Epithelial cell of proximal tubule (primary cell): ENCODE measurements at places on chromosomes 2 and 18.

DNA sequence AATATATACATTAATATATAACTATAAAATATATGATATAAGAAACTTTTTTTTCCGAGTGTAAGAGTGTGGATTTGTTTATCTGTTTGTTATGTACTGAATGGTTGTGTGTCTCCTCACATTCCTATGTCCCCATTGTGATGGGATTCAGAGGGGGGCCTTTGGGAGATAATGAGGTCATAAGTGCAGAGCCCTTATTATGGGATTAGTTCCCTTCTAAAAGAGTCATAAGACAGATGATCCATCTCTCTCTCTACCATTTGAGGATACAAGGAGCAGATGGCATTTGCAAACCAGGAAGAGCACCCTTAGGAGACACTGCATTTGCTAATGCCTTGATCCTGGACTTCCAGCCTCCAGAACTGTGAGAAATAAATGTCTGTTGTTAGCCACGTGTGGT, 30.3 kb upstream of the SAP130 start:
- DNase-seq: no peak

GRCh38 chr2:158094487-158095092, 7.1 kb upstream of the UPP2 start:
- peak; percentile 97 for DNase-seq

GRCh38 chr18:47545613-47546012, 294.2 kb upstream of the SKOR2 start:
- DNase-seq: no peak

DNA sequence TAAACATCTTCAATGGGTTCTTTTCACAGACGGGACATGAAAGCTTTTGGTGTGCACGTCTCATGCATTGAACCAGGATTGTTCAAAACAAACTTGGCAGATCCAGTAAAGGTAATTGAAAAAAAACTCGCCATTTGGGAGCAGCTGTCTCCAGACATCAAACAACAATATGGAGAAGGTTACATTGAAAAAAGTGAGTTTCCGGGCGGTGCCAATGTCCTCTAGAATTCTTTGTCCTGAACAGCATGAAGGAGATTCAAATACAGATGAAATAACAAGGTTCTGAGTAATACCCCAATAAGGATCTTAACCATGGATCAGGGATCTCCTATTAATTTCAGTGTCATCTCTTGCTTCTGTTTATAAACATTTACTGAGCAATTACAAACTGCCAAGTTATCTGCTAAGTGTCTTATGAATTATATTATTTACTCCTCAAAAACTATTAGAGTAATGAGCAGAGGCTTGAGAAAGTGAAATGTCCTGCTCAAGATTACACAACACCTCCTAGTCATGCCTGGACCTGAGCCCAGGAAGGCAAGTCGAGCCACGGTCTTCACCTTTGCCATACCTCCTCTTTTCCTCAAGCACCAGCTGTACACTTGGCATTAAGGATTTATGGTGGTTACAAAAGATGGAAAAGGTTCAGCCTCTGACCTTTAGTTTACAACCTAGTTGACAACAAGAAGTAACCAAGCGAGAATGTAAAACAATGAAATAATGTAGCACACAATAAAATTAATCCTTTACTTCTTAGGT, 22.6 kb downstream of the DHRS9 start:
- peak; percentile 89 for DNase-seq

- DNase-seq: no peak
Measured at GRCh38 chr2:64923385-64923710, 65.9 kb upstream of the SLC1A4 start.

GRCh38 chr2:175057078-175057685, 52.0 kb upstream of the CHN1 start:
- DNase-seq: no peak

GRCh38 chr2:201532686-201533304, 81.3 kb downstream of the STRADB start:
- no peak for DNase-seq

DNA sequence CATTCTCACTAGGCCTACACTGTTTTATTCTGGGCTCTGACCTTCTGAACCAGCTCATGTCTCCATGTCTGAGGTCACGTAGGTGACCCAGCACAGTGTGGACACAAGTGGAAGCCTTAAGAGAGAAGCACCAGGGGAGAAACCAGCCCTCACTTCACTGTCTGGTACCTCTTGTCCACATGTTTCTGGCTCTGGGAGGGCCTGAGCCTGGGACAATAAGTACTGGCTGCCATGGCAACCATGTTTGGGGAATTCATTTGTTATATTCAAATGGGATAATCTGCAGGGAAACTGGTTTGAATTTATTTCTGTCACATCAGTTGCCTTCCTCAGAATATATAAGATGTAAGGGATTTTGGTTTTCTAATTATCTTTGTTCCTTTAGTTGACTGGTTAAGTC, 23.3 kb downstream of the MYO3B start:
- no peak for DNase-seq

- no peak for DNase-seq
Measured at GRCh38 chr2:39141334-39142271, 20.8 kb upstream of the SOS1 start.

DNA sequence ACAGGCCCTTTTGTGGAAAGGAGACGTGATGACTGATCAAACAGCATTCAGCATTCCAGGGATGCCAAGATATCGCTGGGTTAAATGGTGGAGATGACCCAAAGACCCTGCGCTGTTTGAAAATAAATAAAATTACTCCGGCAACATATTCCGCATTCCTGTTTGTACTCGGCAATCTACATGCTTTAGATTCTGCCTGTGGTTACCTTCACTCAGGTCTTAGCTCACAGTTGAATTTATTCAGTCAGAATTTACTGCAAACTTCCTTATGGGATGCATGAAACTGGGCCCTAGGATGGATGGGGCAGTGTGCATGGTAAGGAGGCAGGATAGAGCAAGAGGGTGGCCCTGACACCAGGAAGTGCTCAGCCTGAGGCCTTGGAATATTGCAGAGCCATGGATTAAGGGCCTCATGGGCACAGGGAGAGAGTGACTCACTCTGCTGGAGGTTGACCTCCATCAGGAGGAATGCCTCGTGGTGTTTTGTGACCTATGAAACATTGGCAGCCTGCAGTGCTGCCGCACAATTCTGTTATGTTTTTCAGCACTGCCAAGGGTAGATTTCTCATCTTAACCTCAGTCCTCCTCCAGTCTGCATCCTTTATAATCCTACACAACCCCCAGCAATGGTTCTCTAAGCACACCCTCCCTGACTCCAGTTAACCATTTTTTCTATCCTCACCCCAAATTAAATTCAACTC, 321.4 kb downstream of the IRS1 start:
- DNase-seq: peak; percentile 90

DNA sequence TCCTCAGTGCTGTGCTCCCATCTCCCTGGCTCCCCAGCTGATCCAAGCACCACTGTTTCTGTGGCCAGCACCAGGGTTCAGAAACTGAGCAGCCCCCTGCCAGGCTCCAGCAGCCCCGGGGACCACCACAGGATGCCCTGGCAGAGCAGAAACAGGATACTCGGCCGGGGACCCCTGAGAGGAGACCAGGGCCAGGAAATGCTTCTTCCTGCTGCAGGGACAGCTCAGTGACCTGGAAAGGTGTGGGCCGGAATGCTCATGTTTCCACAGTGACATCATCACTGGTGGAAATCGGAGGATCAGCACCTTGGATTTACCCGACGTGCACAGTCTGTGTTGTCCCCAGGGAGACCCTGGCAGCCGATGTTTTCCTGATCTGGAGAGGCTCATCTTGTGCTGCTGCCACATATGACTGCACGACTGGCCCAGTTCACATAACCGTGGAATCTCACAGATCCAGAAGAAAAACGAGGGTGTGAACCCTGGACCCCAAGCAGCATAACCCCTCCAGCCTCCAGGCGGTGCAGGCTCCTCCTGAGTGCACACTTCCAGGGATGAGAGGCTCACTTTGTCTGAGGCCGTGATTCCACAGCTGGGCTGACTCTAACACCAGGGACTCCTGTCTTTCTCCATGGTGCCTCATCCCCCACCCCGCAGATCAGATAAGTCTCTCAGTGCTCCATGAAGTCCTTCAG, 58.0 kb downstream of the DDX1 start:
- DNase-seq: no peak

- no peak for DNase-seq
Measured at GRCh38 chr2:183001948-183002347, 36.3 kb downstream of the NCKAP1 start.

- DNase-seq: no peak
Measured at GRCh38 chr2:593356-594026, 83.7 kb downstream of the TMEM18 start.

DNA sequence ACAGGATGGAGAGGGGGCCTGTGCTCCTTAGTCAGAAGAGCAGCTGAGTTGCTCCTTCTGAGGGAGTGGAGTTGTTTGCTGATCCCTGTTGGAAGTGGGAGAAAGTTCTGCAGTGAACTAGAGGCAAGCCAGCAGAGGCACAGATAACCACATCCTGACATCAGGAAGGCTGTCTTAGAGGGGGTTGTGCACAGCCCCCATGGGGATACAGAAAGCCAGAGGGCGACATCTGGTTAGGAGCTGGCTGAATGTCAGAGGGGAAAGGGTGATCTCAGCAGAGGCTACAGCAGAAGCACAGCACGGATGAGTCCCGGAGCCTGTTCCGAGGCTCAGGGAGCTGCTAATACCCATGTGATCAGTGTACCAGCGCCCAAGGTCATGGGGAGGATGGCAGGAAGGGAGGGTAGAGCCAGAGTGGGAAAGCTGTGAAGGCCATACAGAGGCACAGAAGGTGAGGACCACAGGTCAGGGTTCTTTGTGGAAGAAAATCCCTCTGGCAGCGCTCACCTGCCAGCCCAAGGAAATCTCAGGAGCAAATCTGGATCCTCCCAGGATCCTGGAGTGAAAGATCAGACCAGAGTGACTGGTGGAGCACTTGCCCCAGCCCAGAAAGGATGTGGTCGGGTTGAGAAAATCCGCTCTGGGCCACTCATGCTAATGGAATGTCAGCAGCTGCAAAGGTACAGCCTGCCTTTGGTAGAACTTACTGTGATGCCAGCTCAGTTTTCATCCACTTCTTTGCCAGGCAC, 111.8 kb downstream of the STPG4 start:
- peak; percentile 75 for DNase-seq

GRCh38 chr2:98149333-98149697, 62.3 kb downstream of the VWA3B start:
- no peak for DNase-seq

DNA sequence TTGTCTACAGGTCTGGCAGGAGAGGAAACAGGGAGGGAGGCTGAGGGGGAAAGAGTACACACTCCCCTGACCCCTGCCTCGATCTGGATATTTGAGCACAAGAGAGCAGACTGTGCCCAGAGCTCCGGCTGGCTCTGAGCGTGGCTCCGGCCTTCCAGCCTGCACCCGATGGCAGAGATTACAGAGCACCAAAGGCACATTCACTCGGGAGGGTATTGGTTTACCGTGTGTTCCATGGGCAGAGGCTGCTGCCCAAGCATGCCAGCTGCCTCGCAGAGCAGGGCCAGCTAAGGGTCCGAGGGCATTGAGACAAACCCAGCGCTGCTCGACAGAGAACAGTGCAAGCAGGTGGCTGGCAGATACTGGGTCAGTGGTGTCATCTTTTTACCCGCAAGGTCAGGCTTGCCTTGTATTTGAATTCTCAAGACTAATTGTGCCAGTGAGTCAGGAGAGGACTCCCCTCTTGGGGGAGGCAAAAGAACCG, 132.2 kb downstream of the TNS1 start:
- DNase-seq: no peak

GRCh38 chr2:64937687-64938491, 51.3 kb upstream of the SLC1A4 start:
- DNase-seq: no peak

GRCh38 chr2:183592271-183592670, 468.0 kb downstream of the NUP35 start:
- DNase-seq: no peak

GRCh38 chr2:27275211-27276150, at the start of gene DNAJC5G:
Gene DNAJC5G (plus strand): TSS chr2:27275433. CDS start chr2:27276729, 1,296 bp downstream.
- DNase-seq: no peak
